Left cardiac atrium (tissue), 4 donors: ENCODE measurements at places on chromosomes 12 and 14. TPM values are rescaled to one million over a fixed set of nuclear protein-coding genes. Genes with fewer than 3 reads are reported as not detected.

DNA sequence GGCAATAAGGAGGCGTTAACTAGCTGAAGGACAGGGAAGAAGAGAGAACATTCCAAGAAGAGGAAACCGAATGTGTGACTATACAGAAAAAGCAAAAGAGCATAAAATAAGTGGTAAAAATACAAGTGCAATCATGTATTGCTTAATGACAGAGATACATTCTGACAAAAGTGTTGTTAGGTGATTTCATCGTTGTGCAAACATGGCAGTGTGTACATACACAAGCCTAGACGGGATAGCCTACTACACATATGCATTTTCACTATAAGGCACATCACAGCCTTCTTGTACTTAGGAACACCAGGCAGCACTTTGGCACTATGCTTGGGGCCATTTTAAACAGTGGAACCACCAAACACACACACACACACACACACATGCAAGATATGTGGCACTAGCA lies 299.3 kb downstream of the BCAT1 start:
- no peak for DNase-seq

DNA sequence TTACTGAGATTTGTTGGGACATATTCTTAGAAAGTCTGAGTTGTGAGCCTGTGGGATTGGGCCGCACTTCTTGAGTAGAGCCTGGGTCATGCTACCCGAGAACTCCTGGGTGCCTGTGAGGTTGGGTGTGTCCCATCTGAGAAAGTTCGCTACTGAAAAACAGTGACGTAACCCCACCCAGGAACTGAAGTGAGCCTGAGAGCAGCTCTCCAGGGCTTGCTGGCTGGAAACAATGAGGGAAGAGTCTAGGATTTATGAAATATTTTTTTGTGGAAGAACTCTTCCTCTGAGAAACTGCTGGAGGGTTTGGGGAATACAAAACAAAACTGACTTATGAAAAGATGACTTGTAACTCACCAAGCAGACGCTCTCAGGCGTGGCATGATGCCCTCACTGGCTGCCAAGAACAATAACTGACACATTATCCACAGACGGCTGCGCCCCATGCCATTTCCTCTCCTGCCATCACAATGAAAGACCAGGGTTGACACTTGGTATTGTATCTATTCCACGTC lies 69.2 kb downstream of the RASSF3 start:
- DNase-seq, result peak; percentile 84

GRCh38 chr14:96165493-96166436 lies 38.9 kb upstream of the BDKRB2 start:
- DNase-seq, result no peak

DNA sequence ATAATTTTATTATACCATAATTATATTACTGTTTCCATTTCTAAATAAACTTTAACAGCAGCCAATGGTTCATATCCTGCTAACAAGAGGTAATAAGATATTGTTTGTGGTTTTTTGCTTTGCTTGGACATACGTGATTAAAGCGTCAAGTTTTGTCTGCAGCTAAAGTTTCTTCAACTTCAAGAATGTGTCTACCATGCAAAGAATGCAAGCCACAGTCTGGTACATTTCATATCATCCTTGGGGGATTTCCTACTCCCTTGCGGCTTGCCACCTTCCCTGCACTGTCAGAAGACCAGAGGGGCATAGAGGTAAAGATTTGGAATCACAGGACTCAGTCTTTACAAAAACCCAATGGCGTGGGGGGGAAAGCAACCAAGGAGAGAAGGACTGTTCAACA lies 125.2 kb downstream of the MED13L start:
- DNase-seq, result no peak

GRCh38 chr12:70560671-70561070 lies 76.6 kb downstream of the PTPRB start:
- no peak for DNase-seq

MED6 gene
- total RNA-seq, result 16.7 TPM

ZC3H10 gene
- 6.6 TPM for total RNA-seq

KLRC1 gene
- total RNA-seq, result not detected

CS gene
- total RNA-seq, result 581 TPM

GPD1 gene
- total RNA-seq, result 88.6 TPM

EGLN3 gene
- 116 TPM for total RNA-seq

DNAI7 gene
- 0.94 TPM for total RNA-seq
